ENCODE measurements at places on chromosomes 3 and 15. TPM values are rescaled to one million over a fixed set of nuclear protein-coding genes. Genes with fewer than 3 reads are reported as not detected.

DNA sequence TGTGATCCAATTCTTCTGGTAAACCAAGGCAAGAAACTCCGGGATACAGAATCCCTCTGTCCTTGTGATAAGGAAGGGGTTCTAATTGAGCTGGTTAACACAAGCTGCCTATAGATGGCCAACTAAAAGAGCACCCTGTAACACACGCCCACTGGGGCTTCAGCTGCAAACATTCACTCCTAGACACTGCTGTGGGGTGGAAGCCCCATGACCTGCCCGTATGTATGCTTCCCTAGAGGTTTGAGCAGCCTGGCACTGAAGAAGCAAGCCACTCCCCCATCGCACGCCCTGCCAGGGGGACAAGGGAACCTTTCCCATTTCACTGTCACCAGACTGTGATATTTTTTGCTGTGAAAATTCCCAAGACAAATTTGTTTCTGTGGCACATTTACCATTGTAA lies 516.9 kb upstream of the GOLIM4 start:
- H3K27ac ChIP-seq: no peak overlapping the region
- no peaks in the 10 kb centered on the region for H3K27me3 ChIP-seq
- DNase-seq: no peak
- H3K4me1 ChIP-seq: no peaks in the 10 kb centered on the region
- H3K36me3 ChIP-seq: no peaks in the 10 kb centered on the region

Gene CATSPER2
- 6.6 TPM for total RNA-seq

Gene RASGRF1
- total RNA-seq: 1.2 TPM

DNA sequence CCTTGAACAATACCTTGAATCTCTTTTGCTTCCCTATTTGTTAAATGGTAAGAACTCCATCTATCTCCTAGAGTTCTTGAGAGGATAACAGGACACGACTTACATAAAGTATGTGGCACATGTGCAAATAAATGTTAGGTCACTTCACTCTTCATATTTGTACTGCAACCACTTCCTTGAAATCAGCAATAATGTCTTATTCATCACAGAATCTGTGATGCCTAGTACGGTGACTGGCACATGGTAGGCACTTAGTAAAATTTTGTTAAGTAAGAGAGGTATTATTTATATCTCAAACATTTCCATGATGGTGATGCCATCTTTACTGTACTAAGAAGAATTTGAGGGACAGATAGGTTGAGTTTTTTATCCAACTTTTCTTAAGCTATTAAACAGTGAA lies 14.3 kb downstream of the CD47 start:
- no peak for DNase-seq
- H3K4me1 ChIP-seq: no peaks in the 10 kb centered on the region
- H3K4me3 ChIP-seq: no peak overlapping the region
- H3K36me3 ChIP-seq: no peaks in the 10 kb centered on the region

GRCh38 chr3:134693226-134693625 lies 42.4 kb upstream of the KY start:
- no peaks in the 10 kb centered on the region for H3K27me3 ChIP-seq
- DNase-seq: no peak
- H3K27ac ChIP-seq: no peak overlapping the region
- no peak overlapping the region for H3K4me3 ChIP-seq
- no peaks in the 10 kb centered on the region for H3K36me3 ChIP-seq

GRCh38 chr15:68818066-68818768 lies 2.5 kb downstream of the ANP32A start:
- no peaks in the 10 kb centered on the region for H3K36me3 ChIP-seq
- H3K4me3 ChIP-seq: peak overlapping the region; percentile 97
- no peaks in the 10 kb centered on the region for H3K4me1 ChIP-seq
- peak overlapping the region; percentile 98 for H3K27ac ChIP-seq
- peak; percentile 83 for DNase-seq

DNA sequence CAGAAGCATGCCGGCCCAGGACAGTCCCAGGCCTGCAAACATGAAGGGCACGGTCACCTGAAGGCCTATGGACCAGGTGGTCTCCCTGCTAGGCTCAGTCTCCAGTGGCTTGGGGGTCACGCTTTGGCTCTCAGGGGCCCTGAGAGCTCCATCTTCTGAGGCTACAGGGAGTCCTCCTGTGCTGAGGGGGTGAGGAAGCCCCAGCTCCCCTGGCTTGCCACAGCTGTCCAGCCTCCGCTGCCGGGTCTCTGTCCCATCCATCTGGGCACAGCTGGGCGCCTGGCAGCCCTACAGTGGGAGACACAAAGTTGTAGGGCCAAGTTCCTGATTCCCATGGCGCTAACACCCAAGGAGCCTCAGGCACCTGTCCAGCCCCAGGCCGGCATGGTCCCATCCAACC lies 16.0 kb downstream of the SLC41A3 start:
- no peaks in the 10 kb centered on the region for H3K27me3 ChIP-seq
- no peaks in the 10 kb centered on the region for H3K36me3 ChIP-seq
- no peak overlapping the region for H3K4me3 ChIP-seq

Gene HCLS1
- total RNA-seq: 34.6 TPM

- DNase-seq: no peak
- no peaks in the 10 kb centered on the region for H3K27me3 ChIP-seq
- no peak overlapping the region for H3K4me3 ChIP-seq
Observed at GRCh38 chr15:40770147-40770721, 454 bp downstream of the C15orf62 start.

Gene GAP43
- total RNA-seq: 4.4 TPM

DNA sequence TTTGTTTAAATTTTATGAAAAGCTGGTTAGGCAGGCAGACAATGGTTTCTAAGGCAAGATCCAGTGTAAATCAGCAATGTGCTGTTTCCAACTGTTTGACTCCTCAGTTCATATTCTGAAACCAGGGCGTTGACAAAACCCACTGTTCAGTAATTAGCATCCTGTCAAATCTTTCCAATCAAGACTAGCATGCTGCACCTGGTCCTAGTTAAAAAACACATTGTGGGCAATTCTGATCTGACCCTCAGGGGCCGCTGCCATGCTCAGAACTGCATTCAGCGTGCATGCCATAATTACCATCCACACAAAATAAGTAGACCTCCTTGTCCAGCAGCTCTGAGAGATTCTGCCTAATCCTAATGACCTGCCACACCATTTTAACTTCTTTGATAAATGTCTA lies 20.9 kb upstream of the RBP1 start:
- H3K36me3 ChIP-seq: no peaks in the 10 kb centered on the region
- no peak for DNase-seq
- no peaks in the 10 kb centered on the region for H3K4me1 ChIP-seq
- H3K4me3 ChIP-seq: no peak overlapping the region

- H3K36me3 ChIP-seq: no peaks in the 10 kb centered on the region
- H3K27ac ChIP-seq: no peak overlapping the region
- DNase-seq: no peak
- no peak overlapping the region for H3K4me3 ChIP-seq
- H3K4me1 ChIP-seq: peaks cover 6% of the 10 kb centered on the region
- no peaks in the 10 kb centered on the region for H3K27me3 ChIP-seq
Observed at GRCh38 chr3:66606868-66607267, 106.0 kb upstream of the LRIG1 start.

GRCh38 chr15:68126396-68126795 lies 72.3 kb downstream of the PIAS1 start:
- peak overlapping the region; percentile 3 for H3K27ac ChIP-seq
- no peaks in the 10 kb centered on the region for H3K27me3 ChIP-seq
- peak; percentile 62 for DNase-seq
- peaks cover 6% of the 10 kb centered on the region for H3K4me1 ChIP-seq
- no peaks in the 10 kb centered on the region for H3K36me3 ChIP-seq

Gene GLDN
- total RNA-seq: 1.5 TPM

Gene GOLGA6B
- total RNA-seq: not detected

- no peak for DNase-seq
- H3K4me1 ChIP-seq: no peaks in the 10 kb centered on the region
- H3K27ac ChIP-seq: no peak overlapping the region
- H3K27me3 ChIP-seq: no peaks in the 10 kb centered on the region
- H3K36me3 ChIP-seq: no peaks in the 10 kb centered on the region
- no peak overlapping the region for H3K4me3 ChIP-seq
Observed at GRCh38 chr15:71461748-71462147, 346.5 kb downstream of the THSD4 start.

DNA sequence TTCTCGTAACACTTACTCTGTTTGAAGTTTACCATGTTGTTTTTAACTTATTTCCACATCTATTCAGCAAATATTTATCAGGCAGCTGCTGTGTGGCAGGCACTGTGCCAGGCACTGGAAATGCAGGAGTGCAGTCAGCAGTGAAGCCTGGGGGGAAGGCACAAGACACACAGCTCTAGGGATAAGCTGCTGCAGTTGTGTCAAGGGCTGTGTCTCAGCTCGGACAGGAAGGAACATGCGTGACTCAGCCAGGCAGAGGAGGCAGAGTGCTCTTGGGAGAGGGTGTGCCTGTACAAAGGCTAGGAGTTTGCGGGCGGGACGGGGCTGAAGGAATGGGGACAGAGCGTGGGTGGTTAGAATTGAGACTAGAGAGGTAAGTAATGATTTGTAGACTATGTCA lies 24.7 kb downstream of the LYSMD4 start:
- no peak overlapping the region for H3K4me3 ChIP-seq
- peak; percentile 91 for DNase-seq
- no peaks in the 10 kb centered on the region for H3K4me1 ChIP-seq
- peaks cover 12% of the 10 kb centered on the region for H3K36me3 ChIP-seq
- no peaks in the 10 kb centered on the region for H3K27me3 ChIP-seq
